ENCODE measurements at places on chromosomes 4 and X.

DNA sequence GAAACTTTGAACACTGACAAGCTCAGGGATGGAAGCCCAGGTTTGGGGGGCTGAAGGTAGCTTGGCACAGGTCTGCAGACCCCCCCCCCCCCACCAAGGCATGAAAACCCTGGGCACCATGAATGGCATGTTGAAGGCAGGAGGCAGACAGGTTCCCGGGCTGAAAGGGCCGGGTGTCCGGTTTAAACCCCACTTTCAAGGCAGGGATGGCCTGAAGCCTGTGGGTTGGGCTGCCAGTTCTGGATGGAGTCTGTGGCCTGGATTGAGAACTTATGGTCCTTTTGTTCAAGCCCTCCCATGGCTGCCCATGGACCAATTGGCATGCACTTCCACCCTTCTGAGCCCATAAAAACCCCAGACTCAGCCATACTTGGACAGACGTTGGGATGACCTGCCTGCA is 616.9 kb downstream of the ADGRL3 start:
- no peak for DNase-seq

- no peak for DNase-seq
These were observed 326.7 kb downstream of the MAPK10 start for GRCh38 chr4:86033171-86033570.

GRCh38 chr4:152229782-152230289 is 306.1 kb downstream of the FBXW7 start:
- DNase-seq = no peak

GRCh38 chr4:106830879-106831278 is 205.2 kb downstream of the DKK2 start:
- DNase-seq = no peak

DNA sequence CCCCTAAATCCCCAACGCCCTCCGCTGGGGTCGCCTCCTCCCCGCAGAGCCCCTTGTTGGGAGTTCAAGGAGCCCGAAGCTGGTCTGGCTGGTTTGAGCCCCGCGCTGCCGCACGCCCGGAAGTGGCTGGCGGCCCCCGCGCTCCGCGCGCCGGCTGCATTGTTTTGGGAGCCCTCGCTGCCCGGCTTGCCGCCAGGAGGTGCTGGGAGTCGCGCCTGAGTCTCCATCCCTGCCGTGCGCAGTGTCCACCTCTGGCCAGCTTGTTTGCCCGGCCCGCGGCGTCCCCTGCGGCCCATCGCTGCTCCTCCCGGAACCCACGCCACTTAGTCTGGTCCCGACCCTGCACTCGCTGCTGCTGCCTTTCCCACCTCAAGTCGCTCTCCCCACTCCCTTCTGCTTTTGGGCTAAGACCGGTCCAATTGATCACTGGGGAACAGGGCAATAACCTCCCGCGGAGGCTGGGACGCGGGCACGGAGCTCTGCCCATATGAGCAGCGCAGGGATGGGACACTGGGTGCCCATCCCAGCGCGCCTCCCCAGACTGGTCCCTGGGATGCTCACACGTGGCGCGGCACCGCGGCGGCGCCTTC is 2.2 kb upstream of the SFRP2 start:
- DNase-seq = no peak

- DNase-seq = no peak
These were observed 37.1 kb upstream of the INPP4B start for GRCh38 chr4:142883040-142883832.
